Hematopoietic multipotent progenitor cell treated with erythropoietin and hydrocortisone succinate and interleukin-3 and kit ligand, for 8 days (in vitro differentiated cells): ENCODE measurements at places on chromosomes 16 and 17.

DNA sequence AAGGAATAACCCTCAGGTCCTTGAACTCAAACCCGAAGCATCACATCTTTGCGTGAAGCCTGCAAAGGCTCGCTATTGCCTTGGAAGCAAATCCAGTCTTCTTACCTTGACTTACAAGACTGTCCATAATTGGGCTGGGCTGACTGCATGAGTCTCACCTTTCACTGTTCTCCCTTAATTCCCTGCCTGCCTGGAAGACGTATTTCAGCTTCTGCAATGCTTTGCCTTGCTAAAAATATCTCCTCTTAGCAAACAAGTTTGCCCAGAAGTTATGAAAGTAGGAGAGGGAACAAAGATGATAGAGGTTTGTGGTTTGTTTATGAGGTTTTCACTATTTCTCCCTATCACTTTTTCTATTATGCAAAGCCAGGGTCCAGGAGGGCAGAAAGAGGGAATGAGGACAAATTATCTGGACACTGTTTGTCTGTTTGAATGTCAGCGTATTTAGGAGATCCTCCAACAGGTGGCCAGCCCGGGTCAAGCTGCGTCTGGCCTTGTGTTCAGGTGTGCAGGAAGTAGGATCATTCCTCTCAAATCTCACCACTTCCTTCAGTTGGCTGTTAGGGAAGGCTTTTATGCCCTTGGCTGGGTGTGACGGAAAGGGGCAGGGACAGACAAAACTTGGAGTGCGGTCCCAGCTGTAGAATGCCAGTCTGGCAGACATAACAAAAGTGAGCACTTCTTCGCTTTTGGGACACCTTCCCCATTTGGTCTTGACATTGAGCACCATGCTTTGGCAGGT, 488.9 kb downstream of the CDH13 start:
- DNase-seq = no peak

GRCh38 chr17:78819402-78819801, 21.2 kb downstream of the USP36 start:
- no peak for DNase-seq

DNA sequence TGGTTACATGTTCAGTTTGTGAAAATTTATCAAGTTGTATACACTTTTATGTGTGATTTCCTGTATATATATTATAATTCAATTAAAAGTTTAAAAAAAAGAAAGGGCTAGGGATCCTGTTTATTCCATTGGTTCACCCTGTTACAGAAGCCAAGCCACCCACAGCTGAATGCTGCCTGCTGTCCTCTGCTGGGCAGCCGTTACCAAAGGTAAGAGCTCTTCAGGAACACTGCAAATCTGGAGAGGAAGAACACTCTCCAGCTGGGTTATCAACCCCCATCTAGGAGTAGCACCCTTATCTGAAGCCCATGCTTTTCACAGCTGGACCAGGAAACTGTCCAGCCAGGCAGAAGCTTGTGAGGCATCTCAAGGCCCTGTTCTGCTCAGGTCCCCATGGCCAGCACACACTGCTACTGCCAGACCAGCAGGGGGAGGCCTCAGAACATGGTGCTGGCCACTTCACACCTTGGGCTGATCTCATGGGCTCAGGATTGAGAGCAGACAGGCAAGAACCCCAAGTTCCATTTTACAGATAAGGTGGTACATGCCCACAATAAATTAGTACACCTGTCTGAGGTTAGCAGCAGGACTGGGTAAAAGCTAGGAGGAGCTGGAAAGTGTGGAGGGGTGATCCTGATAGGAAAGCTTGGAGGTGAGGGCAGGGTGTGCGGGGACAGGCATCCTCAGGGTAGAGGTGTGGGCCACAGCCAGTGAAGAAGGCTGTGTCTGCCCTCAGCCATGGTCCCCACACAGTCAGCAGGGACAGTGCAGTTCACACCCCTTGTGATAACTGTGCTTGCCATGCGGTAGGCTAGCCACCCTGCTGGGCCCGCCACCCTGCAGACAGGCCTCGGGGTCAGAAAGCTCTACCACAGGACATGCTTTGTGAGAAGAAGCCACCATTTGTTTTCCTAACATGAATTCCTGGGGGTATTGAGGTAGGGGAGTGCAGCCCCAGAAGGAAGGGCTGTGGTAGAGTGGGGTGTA, 54.3 kb upstream of the SREBF1 start:
- DNase-seq = peak; percentile 65

- DNase-seq = no peak
These were observed 56.9 kb upstream of the DOC2B start for GRCh38 chr17:238071-238963.

- DNase-seq = no peak
These were observed 11.2 kb upstream of the SLC47A2 start for GRCh38 chr17:19727501-19728078.

GRCh38 chr17:59357219-59357697, 25.8 kb downstream of the YPEL2 start:
- DNase-seq = no peak

DNA sequence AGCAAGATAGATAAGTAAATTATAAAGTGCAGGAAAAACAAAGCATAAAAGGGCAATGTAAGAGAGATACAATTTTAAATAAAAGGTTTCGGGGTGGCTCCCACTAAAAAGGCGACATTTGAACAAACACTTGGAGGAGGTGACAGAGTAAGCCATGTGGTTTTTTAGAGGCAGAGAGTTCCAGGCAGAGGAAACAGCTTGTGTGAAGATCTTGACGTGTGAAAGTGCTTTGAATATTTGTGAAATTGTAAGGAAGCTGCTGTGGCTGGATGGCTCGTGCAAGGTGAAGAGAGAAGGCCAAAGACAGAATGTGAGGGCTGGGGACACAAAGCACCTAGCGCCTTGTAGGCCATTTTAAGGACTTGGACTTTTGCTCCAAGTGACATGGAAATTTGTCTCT, 28.6 kb upstream of the HYDIN start:
- no peak for DNase-seq

DNA sequence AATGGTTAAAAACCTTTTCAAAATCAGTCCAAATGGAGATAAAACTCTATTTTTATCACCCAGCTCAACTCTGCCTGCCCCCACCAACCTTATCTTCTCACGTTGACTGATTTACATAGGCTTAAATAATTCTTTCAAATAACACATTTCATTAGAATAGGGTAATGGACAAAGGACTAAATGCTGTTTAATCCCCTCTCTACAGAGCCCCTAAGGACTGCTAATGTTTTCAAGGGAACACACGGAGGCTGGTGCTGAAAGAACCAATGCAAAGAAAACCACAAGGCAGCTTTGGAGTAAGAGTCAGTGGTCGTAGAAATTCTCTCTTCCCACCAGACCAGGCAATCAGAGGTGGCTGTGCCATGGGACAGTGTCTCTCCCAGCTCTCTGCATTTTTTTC, 445.7 kb upstream of the MAF start:
- no peak for DNase-seq
